Fibroblast of gingiva (primary cell): ENCODE measurements at places on chromosomes 5 and 9.
A peak's percentile ranks its signal among the peaks of the same experiment; 100 is the strongest.

DNA sequence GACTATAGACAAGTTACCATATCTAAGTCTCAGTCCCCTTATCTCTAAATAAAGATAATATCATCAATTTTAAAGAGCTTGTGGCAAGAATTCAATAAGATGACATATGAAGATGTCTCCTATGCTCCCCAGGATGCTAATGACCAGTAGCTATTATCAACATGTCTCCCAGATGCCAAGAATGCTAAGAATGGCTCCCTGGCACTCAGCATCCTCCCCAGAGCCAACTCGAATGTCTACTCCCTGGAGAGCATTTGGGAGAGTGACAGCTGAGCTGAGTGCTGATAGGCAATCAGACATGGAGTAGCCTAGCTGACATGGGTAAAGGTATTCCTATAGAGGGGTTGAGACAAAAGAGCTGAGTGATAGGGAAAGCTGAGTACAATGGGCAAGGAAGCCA, 15.9 kb downstream of the P4HA2 start:
- no peak for DNase-seq

- DNase-seq = no peak
These were observed 209.5 kb upstream of the MVB12B start for GRCh38 chr9:126117158-126117425.

DNA sequence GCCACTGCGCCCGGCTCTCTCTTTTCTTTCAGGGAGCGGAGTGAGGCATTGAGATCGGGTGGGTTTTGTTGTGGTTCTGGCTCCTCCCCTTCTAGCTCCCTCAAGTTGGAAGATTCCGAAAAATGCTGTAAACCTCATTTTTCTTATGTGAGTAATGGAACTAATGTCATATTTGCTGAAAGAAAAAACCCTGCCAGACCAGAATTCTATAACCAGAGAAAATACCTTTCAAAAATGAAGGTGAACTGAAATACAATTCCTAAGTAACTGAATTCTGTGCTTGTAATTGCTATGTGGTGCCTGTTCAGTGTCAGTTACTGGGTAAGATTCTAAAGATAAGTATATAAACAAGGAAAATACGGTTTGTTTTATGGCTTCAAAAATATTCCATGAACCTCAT, 30.9 kb upstream of the CDK20 start:
- DNase-seq = no peak

DNA sequence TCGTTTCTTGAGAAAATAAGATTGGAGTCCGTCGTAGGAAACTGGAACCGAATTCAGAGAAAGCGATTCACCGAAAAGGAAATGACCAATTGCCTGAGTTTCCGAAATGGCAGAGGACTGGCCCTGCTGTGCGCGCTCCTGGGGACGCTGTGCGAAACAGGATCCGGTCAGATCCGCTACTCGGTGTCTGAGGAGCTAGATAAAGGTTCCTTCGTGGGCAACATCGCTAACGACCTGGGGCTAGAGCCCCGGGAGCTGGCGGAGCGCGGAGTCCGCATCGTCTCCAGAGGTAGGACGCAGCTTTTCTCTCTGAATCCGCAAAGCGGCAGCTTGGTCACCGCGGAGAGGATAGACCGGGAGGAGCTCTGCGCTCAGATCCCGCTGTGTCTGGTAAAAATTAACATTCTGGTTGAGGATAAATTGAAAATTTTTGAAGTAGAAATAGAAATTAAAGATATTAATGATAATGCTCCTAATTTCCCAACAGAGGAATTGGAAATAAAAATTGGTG, 379 bp downstream of the PCDHGA3 start:
- DNase-seq = no peak

- DNase-seq = no peak
These were observed 10.2 kb downstream of the NIPBL start for GRCh38 chr5:36886791-36887190.

DNA sequence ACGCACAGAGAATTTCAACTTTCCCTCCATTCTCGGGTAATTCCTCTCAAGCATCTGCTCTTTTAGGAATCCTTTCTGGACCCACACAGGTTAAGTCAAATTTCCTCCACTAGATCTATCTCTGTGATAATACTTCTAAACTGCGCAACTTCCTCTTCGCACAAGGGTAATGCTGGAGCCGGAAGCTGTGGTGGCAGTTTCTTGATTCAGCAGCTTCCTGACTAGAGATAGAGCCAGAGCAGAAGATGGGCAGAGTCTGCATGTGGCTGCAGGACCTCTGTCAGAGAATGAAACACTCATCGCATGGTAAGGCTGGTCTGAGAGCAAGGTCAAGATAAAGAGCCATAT, 11.1 kb upstream of the CDC42SE2 start:
- DNase-seq = no peak

- DNase-seq = no peak
These were observed 70.2 kb upstream of the PLEKHG4B start for GRCh38 chr5:21654-22233.

- no peak for DNase-seq
These were observed 5.8 kb downstream of the ENC1 start for GRCh38 chr5:74634611-74635286.

GRCh38 chr9:11749396-11749795, 943.8 kb upstream of the TYRP1 start:
- no peak for DNase-seq

DNA sequence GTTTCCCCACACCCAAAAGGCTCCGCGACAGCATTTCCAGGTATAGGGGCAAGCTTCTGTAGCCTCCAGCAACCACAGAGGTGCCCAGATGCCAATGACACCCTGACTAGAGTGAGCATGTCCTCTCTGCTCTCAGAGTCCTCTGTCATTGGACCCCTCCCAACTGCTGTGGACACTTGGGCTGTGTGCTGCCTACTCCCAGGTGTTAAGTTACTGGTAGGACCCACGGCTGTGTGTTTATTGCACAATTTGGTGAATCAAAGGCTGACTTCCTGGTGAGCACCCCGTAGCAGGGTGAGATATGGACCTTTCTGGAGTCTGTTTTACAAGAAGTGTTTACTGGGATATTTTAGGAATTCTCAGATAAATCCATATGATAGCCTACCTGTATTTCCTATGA, 36.0 kb downstream of the SH3GL2 start:
- DNase-seq = no peak

DNA sequence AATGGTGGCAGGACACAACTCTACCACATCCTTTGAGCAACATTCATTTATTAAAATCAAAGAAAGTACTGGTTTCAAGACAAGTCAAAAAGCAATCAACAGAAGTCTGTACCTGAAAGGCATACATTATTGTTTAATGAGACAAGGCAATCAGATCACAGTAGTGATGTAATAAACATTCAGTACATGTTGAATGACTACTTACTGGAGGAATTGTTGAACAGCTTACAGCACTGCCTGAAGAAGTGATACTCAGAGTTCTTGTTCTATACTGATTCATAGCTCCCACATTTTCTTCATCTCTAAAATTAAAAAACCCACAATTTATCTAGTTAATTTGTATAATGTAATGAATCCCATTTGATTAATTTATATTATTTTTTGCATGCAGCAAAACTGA, 18.2 kb downstream of the RIOK2 start:
- DNase-seq = no peak

DNA sequence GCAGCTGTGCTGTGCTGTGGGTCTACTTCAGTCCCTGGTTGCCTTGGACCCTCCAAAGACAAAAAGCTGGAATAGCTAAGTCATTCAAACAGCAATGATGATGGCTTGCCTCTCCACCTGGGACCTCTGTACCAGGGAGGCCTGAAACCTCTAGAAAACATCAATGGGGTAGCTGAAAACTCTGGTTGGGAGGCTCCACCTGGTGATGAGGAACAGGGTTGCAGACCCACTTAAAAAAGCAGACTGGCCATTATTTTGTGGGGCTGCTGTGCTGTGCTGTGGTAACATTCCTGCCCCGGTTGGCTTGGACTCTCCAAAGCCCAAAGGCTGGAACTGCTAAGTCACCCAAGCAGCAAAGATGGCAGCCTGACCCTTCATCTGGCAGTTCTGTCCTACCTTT, 839.3 kb upstream of the ARRDC3 start:
- no peak for DNase-seq

DNA sequence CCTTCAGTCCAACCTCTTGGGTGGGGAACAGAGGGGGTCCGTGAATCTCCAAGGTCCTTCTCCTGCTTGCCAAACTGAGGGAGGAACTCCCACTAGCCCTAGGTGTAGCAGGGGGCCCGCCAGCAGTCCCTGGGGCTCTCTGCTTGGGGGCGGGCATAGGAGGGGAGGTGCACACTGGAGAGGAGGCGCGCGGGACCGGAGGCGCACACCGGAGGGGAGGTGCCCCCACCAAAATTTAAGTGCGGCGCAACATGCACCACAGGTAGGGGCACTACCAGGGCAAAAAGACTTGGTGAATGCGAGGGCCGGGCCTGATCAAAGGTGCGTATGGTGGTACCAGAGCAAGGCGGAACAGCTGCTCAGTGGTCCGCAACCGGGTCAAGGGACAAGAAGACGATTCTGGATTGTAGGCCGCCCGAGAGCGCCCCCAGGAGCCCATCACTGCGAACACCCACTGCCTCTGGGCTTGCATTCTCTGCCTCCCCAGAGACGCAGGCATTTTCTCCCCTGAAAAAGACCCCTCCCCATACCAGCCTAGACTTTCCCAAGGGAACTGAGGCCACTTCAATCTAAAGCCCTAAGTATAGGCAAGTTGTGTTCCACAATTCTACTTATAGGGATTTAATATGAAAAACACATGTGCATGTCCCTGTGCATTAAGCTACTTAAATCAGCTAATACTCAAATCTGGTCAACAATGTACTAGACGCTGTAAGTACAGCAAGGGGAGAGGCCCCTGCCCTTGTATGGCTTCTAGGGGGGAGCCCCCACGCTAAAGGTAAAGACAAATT, 50.6 kb downstream of the TGFBI start:
- DNase-seq = no peak

- no peak for DNase-seq
These were observed 424.8 kb upstream of the DMAC1 start for GRCh38 chr9:8224381-8224801.

- no peak for DNase-seq
These were observed 14.4 kb downstream of the SH3PXD2B start for GRCh38 chr5:172439785-172440477.

DNA sequence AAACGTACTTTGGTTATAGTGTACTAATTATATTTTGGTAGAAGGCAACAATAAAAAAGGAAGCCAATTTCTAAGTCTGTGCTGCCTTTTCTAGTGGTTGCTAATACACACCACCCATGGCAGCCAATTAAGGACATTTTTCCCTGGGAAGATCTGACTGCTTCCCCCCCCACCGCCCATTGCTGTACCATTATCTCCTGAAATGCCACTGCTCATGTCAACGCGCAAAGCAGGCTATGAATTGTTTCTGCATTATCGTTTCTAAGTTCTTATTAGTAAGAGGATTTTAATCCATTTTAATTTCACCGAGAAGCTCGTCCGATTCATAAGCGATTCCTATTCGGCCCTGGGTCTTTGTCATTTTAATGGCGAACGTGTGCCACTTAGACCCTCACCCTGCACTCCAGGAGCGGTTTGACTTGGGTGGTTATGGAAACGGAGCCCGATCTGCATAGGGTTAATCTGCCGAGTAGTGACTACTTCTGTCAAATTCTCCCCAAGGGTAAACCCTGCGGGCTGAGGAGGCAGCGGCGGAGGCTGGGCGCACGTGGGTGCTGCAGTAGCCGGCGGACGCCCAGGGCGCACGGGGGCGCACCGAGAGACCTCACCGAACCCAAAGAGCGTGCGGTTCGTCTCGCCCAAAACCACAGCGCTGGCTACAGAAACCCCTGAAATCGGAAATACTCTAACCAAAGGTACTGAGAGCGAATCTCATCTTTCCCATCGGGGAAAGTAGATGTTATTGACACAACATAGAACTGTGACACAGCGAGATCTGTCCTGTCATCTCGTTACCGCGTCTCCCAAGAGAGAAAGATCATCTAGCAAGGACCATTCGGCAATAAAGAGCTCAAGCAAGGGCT, 55.8 kb upstream of the SHC3 start:
- no peak for DNase-seq

DNA sequence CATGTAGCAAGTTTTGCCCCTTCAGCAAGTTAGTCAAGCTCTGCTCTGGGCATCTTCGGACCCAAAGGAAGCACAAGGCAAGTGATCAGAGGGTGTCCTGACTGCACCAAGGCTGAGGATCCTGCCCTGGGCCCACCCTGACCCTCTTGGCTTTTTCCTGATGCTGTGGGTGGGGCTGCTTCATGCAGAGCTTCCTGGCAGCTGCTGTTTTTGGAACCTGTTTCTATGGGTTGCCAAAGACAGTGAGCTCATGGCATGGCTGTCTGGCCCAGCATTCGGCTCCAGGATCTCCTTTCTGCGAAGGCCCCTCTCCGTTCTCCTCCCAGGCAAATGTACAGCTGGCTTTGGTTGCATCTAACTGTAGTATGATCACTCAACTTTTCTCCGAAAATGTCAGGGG, 497.9 kb downstream of the ARHGEF28 start:
- DNase-seq = no peak

- DNase-seq = peak; percentile 20
These were observed 59.5 kb downstream of the PTBP3 start for GRCh38 chr9:112273876-112274275.

DNA sequence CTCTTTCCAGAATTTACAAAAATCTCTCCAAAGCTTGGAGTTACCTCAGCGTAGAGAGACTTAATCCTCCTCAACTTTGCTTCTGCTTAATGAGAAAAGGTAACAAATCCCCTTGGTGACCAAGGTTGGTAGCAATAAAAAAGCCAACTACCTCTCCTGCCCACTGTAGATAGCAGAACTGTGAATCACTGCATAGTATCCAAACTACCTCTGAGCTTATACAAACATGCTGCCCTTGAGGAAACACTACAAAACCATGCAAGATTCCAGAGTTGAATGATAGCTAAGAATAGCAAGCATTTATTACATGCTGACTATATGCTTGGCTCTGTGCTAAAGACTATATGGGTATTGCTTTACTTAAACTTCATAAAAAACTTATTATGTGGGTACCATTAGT, 2.8 kb upstream of the ADAMTS12 start:
- no peak for DNase-seq

GRCh38 chr5:132202711-132203463, 24.8 kb downstream of the P4HA2 start:
- no peak for DNase-seq

DNA sequence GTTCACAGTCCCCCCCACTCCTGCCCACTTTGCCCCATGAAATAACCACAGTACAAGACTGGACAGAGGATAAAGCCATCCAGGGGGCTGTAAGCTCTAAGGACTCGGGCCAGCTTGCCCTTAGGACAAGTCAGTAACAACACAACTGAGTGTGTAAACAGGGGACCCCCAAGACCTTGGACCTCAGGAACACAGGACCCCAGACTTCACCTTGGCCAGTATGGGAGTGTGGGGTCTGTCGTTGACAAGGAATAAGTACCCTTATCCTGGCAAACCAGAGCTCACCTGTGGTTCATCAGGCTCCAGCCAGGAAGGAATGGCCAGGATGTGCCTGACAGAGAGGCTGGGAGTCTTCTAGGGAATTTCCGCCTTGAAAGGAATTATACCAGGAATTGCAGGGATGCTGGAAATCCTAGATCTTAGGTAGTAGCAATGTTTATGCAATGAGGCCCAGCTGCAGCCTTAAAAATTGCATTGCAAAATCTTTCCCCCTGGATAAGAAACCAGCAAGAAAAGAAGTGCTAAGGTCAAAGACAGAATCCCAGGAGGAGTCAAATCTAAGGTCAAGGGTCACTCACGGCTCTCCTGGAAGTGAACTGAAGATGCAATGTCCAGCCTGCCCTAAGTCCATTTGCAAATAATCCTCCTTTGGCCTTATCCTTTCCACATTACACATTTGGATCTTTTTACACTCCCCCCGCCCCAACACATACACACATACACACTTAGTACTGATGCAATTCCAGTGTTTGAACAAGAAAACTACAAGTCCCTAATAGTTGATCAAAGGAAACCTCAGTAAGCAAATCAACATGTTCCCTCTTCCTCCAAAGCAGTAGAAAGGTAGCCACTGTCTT, 27.3 kb upstream of the TDRD7 start:
- DNase-seq = no peak
